Nucleus accumbens (tissue), 56 donors: ENCODE measurements at places on chromosomes 7 and 10.

DNA sequence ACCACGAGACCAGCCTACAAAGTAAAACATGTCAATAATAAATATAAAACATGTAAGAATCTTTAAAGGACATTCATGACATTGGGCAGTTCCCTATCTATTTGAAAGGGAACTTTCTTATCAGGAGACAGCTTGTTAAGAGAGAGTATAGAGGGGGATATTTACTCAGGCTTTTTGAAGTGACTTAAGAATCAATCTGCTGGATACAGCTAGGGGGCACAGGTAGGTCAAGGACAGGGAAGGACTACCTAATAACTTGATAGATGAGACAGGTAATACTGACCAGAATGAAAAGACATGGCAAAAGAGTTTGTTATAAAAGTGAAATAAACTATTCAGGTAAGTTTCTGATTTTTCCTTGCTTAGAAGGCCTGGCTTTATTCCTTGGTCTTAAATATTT, 21.8 kb upstream of the LRRD1 start:
- DNase-seq = no peak

GRCh38 chr7:148340438-148341280, 249.9 kb upstream of the C7orf33 start:
- DNase-seq = no peak

- no peak for DNase-seq
These were observed 186.8 kb downstream of the MACC1 start for GRCh38 chr7:20030417-20030816.

DNA sequence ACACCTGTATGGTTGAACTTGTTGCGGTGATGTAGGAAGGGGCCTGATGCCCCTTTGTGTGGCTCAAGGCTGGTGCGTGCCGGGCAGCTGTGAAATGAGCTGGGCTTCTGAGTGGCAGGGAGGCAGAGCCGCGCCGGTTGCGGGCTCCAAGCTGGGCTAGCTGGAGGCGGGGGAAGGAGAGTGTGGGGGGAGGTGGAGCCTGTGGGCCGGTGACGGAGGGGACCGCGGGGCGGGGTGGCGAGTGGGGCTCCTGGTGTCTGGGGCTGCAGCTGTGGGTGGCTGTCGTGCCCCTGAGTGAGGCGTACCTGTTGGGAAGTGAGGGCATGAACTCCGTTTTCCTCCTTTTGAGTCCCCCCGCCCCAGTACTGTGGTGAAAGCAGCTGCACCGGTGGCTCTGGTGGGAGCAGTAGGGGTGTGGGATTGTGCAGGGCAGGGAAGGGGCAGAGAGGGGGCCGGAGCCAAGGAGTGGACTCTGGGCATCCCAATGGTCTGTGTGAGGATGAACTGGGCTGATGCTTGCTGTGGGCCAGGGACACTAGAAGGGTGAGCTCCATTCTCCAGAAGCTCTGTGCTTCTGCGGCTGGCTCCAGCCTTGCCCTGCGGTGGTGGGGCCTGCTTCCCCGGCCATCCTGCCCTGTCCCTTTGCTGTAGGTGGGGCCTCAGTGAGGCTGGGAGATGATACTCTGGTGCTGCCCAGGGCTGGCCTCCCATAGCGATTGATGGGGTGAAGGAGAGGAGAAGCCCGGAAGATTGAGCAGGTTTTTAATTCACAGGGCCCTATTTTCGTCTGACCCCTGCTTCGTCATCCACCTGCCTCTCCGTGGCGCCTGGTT, 41.7 kb downstream of the INPP5A start:
- no peak for DNase-seq

GRCh38 chr10:124484661-124485060, 23.0 kb downstream of the LHPP start:
- no peak for DNase-seq

GRCh38 chr7:109821156-109821555, 1251.5 kb downstream of the DNAJB9 start:
- no peak for DNase-seq

DNA sequence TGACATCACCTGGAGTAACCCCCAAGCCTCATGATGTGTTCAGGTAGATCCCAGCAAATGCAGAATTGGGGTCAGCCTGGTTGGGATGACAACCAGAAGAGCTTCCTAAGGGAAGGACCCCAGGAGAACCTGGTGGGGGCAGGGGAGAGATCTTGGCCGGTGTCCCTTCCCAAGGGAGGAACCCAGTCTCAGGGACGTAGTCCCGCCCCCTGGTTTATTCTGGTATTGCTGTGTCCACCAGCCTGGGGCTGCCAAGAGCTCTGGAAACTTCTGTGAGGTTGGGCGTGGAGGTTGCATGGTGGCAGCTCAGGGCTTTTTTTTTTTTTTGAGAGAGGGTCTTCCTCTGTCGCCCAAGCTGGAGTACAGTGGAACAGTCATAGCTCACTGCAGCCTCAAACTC, 19.4 kb downstream of the GTF2IRD1 start:
- no peak for DNase-seq

- no peak for DNase-seq
These were observed 65.4 kb downstream of the MGAM2 start for GRCh38 chr7:142176901-142177300.

- no peak for DNase-seq
These were observed 602.9 kb upstream of the GHITM start for GRCh38 chr10:83536426-83536825.

GRCh38 chr10:84683980-84684740, 355.8 kb downstream of the CCSER2 start:
- no peak for DNase-seq

DNA sequence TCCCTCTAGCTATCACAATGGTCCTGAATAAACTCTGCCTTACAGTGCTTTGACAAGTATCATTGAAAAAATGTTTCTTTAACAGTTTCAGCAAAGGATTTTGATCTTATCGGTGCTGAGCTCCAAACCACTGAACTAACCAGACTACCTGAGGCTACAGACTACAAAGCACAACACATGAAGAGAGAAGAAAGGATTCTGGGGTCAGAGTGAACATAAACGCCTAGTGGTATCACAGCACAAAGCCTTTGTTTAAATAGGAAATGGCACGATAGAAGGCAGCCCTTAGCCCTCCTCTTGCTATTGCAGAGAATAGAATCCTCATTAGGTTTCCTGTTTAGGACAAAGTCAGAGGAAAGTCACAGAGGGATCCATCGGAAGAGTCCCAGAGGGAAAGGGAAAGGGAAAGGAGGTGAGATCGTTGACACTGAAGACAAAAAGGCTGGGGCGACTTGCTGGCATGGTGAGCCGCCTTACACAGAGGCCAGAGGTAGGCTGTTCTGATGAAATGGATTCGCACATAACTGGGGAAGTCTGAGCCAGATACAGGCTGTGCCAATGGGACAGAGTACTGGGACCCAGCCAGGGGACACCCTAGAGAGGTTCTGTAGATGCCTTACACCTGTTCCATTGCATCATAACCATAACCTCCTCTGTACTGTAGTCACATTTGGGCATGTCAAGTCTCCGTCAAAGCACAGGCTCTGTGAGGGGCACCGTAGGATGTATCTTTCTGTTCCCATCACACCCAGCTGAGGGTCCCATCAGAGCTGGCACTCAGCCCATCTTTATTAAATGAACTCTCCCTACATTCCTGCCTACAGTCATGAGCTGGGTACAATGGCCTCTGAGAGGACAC, 71.5 kb downstream of the XPNPEP1 start:
- DNase-seq = no peak

GRCh38 chr7:77458786-77459185, 42.6 kb upstream of the GSAP start:
- DNase-seq = no peak

- peak; percentile 37 for DNase-seq
These were observed at the start of gene NSUN6 for GRCh38 chr10:18651324-18652007. Gene NSUN6, minus strand, starts transcription at chr10:18651587. Its CDS starts 384 bp downstream, at chr10:18651203.

DNA sequence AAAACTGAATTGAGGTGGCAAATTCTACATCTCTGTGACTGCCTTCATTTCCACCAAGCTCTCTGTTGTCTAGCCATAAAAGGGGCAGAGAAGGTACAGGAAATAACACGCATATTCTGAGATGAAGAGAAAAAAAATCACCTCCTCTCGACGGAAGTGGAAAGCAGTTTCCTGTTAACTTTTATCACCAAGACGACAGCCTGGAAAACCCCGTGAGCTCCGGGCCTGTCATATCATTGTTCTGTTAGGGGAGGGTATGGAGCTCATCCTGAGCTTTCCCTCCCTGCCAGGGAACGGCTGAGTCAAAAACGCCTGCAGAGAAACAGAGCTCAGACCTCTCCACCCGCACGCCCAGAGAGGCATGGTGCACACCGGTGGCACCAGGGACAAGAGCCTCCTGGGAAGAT, 200.3 kb downstream of the PRPF18 start:
- DNase-seq = no peak

- no peak for DNase-seq
These were observed 254.8 kb upstream of the PITRM1 start for GRCh38 chr10:3427347-3427746.

DNA sequence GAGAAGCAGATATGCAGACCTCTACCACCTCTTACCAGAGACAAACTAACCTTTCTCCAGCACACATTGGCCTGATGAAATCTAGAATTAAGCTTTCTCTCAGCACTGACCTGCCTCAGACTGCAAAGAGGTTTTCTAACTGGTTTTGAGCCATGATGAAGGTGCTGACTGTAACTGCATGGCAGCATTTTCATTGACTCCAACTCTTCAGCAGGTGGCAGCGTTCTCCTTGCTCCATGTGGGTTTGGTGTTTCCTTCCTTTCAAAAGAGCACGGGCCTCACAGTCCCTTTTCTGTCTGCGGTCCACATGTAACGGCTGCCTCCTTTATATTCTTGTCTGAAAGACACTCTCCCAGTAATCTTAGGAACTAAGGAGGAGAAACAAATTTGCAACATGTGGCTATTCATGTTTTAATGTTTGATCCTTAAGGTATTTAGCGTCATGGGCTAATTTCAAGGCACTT, 12.6 kb downstream of the KLLN start:
- DNase-seq = no peak

GRCh38 chr10:62708569-62708968, 96.0 kb upstream of the ADO start:
- no peak for DNase-seq

DNA sequence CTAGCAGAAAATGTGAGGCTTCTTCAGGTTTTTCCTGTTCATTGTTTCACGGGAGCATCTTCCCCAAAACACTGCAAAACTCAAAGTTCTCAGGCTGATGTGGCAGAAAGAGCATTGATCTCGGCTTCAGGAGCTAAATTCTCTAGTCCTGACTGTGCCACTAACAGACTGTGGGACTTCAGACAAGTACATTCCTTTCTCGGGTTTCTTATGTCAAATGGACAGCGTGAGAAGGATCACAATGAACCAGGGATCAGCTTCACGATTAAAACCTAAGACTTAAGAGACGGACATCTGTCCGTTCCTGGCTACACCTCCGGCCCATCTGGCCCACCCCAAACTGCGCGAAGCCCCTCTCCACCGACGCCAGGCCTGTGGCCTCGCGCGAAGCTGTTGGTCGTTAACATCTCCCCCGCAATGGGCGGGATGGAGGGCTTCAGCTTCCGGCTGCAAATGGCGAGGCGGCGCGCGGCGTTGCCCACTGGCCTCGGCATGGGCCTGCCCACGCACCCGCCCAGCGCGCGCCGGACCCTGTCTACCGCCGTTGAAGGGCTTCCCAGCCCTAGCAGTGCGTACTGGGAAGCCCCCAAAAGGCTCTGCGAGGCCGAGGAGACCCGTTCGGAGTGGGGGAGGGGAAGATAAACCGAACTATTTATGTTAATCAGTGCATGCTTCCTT, 549 bp upstream of the DDX50 start:
- DNase-seq = no peak

GRCh38 chr10:133087045-133087678, 562 bp upstream of the ADGRA1 start:
- DNase-seq = no peak

GRCh38 chr7:101538596-101539459, 90.3 kb downstream of the MYL10 start:
- DNase-seq = no peak

DNA sequence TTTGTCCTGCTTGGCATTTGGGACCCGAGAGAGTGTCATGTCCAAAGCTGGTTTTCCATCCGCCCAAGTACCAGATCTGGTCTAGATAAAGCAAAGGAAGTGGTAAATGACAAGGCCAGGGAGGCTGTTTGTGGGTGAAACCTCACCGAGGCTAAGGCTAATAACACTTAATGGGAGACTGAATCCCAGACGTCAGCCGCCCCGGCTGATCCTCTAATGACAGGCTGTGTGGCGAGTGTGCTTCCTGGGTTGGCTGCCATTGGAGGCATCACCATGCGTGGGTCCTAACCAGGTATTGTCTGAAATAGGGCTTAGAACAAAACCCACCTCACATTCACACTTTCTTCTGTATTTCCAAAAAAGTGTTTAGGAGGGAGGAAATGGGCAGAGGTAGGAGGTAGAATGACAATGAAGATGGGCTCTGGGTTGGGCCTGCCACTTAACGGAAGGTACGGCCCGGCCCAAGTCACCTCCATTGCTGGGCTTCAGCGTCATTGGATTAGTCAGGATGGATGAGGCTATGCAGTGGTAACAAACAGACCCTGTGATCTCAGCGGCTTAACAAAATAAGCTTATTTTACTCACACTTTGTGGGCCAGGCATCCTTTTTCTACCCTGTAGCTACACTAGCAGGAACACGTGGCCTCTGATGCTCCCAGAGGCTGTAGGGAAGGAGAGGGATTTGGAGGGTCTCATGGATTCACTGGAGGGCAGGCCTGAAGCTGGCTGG, 59.7 kb downstream of the PROSER2 start:
- no peak for DNase-seq

GRCh38 chr10:86359954-86360353, 6.6 kb downstream of the GRID1 start:
- no peak for DNase-seq

DNA sequence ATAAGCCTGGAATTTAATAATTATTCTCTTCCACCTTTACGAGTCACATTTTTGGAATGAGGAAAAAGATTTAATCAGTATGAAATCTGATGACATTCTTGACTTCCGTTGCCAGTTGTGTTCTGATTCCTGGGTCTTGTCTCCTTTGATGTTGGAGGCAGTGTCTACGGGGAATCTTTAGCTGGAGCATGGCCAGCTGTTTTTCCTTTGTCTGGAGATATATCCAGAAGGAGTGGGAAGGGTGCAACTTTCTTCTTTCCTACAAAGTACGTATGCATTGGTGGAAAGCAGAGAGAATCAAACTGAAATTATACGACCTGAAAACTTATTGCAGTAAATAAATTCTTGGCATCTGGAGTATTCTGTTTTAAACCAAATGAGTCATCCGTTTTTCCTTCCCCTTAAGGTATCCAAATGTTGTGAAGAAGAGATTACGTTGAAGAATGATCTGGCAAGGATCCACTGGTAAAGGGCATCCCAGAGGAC, 6.9 kb upstream of the GNG11 start:
- no peak for DNase-seq

DNA sequence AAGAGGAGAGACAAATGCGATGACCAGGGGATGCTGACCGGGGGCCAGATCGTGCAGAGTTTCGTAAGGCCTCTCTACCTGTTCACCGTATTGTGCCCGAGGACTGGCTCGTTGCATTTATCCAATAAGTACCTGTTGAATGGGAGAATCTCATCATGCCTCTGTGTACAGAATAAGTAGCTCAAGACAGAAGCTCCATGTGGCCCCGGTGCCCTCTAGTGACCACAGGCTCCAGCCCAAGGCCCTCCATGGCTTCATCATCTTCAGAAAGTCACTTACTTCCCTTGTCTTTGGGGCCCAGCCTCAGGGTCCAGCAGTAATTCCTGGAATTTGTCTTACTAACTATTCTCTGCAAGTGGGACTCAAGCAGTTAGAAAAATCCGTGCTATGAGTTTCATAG, 151.0 kb downstream of the CHN2 start:
- no peak for DNase-seq
